ENCODE measurements at places on chromosomes 2 and 18.

DNA sequence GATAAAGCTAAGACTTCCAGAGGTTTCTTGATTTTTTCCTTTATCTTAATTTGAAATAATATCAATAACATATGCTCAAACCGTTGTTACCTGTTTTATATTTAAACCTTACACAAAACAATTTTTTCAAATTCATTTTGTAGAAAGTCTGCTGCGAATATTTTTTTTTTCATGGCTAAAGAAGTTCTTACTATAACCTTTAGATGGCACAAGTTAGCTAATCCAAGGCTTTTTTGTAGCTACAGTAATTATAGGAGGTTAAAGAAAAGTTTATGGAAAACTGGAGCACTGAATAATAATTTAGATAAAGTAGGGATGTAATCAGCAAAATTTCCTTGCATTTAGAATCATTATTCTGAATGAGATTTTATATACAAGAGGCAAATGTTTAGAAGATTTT lies 78.0 kb upstream of the PNPT1 start:
- DNase-seq = no peak

DNA sequence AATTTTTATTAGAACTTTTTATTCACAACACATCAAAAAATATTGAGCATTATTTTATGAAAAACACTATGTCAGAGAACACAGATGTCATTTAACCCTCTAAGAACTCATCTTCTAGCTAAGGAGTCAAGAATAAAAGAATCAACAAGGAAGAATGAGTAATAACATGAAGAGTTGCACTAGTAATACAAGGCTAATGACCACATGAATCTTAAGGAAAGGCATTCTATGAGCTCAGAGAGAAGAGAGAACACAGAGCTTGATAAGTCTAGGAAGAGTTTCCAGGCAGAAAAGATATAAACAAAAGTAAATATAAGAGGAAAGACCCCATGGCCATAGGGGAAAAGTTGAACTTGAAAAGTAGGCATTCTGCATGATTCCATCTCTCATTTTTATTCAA lies 166.5 kb downstream of the MAIP1 start:
- DNase-seq = no peak

DNA sequence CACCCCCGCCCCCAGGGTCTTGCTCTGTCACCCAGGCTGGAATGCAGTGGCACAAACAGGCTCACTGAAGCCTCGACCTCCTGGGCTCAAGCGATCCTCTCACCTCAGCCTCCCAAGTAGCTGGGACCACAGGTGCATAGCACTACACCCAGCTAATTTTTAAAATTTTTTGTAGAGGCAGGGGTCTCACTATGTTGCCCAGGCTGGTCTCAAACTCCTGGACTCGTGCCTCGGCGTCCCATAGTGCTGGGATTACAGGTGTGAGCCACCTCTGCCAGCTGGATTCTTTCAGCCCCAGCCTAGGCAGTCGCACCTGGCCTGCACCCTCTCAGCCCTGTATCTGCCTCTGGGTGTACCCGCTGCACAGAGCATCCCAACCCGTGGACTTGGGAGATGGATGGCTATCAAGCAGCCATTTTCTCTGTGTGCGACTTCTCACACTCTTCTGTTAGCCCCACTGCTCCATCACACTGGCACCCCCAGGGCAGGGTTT lies 166.4 kb upstream of the HAAO start:
- no peak for DNase-seq

DNA sequence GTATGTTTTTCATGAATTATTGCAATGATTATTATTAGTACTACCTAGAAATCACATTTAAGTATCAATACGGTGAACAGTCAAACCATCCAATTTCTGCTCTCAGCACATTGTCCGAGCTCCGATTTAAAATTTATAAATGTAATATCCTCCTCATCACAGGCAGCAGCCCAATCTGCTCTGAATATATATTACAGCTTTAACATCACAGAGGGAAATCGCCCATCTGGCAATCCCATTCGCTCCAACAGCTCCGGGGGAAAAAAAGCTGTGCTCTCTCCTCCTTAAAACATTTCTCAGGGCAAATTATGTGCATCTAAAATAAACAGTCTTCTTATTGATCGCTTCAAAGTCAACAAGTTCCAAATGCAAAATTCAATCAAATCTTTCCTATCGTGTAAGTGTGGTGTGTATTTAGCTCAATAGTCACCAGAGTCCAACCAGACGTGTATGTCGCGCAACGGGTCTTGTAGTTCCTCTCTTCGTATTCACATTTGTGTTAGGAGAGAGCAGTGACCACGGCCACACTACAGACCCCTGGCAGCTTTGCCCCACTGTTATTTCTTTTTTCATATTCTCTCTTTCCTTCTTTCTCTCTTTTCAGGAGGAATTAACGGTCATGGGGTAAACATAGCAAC lies 2.4 kb downstream of the FIGN start:
- no peak for DNase-seq

DNA sequence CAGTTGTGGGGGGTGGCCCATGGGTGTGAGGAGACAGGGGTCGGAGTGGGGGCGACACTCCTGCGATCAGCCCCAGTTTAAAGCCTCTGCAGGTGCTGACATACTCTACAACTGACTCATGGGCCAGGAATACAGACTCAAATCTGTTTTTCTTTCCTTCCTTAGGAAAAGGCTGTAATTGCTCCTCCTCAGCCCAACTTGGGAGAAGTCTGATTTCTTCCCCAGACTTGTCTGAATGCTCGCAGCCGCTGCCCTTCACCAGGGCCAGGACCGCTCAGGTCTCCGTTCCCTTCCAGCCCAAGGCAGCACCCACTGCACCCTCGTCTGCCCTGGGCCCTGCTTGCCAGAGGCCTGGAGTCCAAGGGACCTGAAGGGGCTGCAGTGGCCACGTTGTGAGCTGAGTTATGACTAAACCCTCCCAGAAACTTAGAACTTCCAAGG lies 41.3 kb downstream of the RHOB start:
- no peak for DNase-seq

DNA sequence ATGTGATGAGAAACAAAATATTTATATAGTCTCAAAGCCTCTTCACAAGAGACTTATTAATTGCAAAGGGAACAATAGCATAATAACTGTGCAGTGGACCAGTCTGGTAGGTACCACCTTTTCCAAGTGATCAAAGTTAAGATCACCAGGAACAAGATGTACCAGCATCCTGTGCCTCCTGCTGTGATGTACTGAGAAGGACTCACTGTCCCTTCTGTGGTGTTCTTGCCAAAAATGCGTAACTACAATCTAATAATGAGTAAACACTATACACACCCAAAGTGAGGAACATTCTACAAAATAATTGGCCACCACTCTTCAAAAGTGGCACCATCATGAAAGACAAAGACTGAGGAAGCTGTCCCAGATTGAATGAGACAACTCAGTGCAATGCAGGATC lies 14.5 kb downstream of the GNLY start:
- DNase-seq = no peak

GRCh38 chr18:5397102-5397501 lies 101.6 kb upstream of the ZBTB14 start:
- DNase-seq = no peak

DNA sequence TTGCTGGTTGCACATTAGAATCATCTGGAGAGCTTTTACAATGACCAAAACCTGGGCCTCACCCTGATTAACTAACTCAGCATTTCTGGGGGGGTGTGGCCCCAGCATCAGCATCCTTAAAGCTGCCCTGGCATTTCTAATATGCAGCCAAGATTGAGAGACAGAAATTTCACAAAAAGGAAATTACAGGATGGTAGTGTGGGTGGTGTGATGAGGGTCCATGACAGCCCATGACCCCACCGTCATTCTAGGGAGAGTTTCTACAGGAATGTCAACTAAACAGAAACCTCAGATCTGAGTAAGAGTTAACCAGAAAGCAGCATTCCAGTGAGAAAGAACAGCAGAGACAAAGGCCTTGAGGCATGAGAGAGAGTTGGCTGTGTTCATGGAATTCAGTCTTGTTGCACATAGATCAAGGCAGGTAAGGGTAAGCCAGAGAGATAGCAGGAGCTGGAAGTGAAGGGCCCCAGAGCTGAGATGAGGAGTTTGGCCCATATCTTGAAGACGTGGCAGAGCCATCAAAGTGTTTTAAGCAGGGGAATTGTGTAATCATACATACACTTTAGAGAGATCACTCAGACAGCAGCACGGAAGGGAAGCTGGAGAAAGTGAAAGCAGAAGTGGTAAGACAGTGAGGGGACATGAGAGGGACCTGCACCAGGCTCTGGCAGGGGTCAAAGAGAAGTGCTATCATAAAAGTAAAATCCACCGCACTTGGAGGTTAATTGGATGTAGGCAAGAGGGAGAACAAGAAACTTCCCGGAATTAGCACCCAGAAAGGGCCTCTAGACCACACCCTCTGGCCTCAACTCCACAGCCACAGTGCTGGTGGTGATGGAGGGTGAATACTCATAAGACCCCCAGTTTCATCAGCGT lies 7.8 kb upstream of the TRABD2A start:
- peak; percentile 78 for DNase-seq

GRCh38 chr2:65227020-65227455 lies 593 bp upstream of the ACTR2 start:
- no peak for DNase-seq

DNA sequence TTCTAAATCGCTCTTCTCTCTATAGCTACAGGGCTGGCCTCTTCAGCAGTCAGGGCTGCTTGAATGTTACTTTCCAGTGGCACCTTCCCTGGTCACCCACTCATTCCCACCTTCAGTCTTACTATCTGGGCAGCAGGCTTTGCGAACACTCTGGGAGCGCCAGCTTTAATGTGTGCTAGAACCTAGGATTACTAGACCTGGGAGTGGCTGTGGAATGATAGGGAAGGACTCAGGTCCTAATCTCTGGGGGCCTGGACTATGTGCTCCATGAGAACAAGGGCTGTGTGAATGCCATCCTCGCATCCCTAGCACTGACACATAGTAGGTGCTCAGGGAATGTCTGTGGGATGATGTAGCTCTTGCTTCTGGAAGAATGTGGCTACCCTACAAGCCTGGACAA lies 57.6 kb downstream of the BCL2L11 start:
- DNase-seq = no peak

DNA sequence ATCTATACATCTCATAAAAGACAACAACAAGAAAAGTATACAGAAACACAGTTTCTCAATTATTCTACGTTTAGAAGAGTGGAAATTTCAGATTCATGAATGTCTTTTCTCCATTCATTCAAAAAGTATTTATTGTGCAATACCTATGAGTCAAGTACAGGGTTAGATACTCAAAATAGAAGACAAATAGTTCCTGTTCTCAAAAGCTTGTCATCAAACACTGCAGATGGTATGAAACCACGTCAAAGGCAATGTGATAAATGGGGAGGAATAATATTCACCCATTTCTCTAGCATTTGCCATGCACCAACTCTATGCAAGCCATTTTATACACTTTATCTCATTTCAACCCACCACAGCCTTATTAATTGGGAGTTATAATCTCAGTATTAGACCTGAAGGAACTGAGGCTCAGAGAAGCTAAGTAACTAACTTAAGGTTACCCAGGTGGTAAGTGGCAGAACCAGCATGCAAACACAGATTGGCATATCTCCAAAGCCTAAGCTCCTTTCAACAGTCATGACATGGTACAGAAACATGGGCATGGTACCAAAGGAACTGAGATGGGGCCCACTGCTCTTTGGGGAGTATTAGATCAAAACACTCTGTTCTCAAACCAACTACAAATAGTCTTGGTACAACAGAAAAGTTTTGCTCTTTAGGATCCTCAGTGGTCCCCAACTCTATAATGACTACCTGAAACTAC lies 67.2 kb upstream of the NPAS2 start:
- no peak for DNase-seq

DNA sequence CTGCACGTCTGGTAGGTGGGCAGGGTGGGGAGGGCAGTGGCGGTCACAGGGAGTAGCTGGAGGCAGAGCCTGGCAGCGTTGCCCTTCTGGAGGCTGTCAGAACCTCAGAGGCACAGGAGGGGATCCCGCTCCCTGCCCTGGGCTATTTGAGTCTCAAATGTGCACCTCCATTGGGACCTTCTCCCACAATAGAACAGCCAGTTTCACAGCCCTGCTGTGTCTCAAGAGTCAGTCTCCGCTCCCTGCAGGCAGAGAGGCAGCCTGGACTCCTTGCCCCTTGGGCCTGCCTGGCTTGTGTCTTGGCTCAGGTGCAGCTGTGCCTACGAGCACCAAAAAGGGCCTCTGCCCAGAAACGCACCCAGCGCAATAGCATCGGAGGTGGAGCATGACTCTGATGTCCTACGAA lies 57.4 kb downstream of the FAM168B start:
- DNase-seq = no peak

DNA sequence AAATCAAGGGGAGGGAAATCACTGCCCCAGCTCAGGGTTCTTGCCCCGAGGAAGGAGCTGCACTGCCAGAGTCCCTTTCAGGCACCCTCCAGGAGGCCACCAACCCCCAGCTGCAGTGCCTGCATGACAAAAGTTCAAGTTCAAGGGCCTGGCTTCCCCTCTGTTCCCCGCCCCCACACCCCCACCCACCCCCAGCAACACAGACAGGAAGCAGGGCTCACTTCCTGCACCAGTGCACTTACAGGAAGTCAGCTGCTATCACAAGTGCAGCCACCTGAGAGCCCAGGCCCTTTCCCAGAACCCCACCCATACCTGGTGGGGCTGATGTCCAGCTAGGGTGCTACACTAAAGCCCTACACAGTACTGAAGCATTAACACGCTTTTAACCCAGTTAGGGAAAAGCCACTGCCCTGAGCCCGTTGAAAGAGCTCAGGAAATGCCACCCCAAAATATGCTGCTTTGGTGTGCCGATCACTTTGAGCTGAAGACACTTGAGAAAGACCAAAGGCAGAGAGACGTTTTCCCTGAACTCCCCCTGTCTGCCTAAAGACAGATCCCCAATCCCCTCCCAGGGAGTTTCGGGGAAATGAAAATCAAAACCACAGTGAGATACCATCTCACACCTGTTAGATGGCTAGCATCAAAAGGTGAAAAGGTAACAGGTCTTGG lies 109.9 kb upstream of the CAB39 start:
- DNase-seq = peak; percentile 77

- DNase-seq = no peak
These were observed 43.8 kb downstream of the GBX2 start for GRCh38 chr2:236124182-236124893.

GRCh38 chr2:37350034-37350433 lies 5.6 kb downstream of the QPCT start:
- no peak for DNase-seq

GRCh38 chr2:44100351-44100750 lies 68.3 kb upstream of the PPM1B start:
- DNase-seq = no peak

GRCh38 chr2:197477797-197478196 lies 21.8 kb downstream of the HSPD1 start:
- DNase-seq = no peak

GRCh38 chr2:174202188-174202587 lies 46.1 kb downstream of the OLA1 start:
- DNase-seq = no peak

- no peak for DNase-seq
These were observed 36.9 kb downstream of the RPL37A start for GRCh38 chr2:216535454-216535995.

Data from CD4-positive, alpha-beta T cell treated with Interleukin-10 for 1 hour (primary cell).